ENCODE measurements at places on chromosomes 12 and 14.
A peak's percentile ranks its signal among the peaks of the same experiment; 100 is the strongest.

DNA sequence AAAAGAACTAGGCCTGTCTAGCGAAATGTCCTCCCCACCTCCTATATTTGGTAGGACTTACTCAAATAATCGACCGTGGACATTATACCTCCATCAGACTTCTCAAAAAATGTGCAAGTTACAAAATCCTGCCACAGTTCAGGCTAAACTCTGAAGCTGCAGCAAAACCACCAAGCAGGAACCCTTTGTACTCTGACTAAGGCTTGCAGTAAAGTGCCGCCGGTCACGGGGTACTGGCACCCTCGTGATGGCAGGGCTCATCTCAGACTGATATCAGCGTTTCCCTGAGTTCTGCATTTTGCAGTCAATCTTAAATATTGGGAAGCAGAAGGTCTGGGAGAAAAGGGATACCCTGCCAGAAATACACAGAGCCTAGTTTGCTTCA, 17.1 kb downstream of the SLC11A2 start:
- DNase-seq = peak; percentile 73

DNA sequence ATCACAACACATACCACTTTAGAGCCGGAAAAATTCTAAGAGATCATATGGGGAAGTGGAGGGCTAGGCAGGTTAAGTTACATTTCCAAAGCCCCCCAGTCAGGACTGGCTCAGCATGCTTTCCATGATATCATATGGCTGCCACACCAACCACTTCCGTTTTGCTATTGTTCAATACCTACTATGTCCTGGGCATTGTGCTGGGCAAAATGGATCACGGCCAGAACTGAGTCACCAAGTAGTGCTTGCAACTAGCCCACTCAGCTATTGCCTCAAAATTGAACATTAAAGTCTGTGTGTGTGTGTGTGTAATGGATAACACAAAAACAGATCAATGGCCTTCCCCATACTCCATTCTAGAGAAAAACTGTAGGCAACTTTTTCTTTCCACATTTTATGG, 22.7 kb downstream of the WIF1 start:
- no peak for DNase-seq

DNA sequence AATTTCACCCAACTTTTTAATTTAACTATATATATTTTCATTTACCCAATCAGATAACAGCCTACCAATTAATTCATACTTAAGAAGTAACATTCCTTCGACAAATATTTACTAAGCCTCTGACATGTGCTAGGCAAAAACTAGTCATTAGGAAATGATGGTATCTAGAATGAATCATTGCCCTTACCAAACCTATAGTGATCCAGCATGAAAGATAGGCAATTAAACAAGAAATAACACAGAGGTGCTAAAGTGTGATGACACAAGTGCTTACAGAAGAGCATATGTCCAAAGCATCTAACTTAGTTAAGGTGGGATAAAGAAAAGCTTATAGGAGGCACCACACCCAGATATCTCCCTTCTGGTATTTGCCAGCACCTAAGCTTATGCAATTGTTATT, 166.5 kb upstream of the RASSF8 start:
- no peak for DNase-seq

GRCh38 chr14:88823968-88824313, 510 bp upstream of the TTC8 start:
- DNase-seq = no peak

- no peak for DNase-seq
Measured at GRCh38 chr14:60356386-60356785, 107.4 kb downstream of the PPM1A start.

- DNase-seq = peak; percentile 55
Measured at GRCh38 chr12:53217051-53217930, 10.2 kb upstream of the ITGB7 start.

- no peak for DNase-seq
Measured at GRCh38 chr12:13299457-13299856, 102.9 kb downstream of the EMP1 start.

GRCh38 chr12:85920324-85920947, 46.3 kb downstream of the NTS start:
- DNase-seq = no peak

- DNase-seq = no peak
Measured at GRCh38 chr12:46263140-46264016, 5.5 kb downstream of the SLC38A1 start.

DNA sequence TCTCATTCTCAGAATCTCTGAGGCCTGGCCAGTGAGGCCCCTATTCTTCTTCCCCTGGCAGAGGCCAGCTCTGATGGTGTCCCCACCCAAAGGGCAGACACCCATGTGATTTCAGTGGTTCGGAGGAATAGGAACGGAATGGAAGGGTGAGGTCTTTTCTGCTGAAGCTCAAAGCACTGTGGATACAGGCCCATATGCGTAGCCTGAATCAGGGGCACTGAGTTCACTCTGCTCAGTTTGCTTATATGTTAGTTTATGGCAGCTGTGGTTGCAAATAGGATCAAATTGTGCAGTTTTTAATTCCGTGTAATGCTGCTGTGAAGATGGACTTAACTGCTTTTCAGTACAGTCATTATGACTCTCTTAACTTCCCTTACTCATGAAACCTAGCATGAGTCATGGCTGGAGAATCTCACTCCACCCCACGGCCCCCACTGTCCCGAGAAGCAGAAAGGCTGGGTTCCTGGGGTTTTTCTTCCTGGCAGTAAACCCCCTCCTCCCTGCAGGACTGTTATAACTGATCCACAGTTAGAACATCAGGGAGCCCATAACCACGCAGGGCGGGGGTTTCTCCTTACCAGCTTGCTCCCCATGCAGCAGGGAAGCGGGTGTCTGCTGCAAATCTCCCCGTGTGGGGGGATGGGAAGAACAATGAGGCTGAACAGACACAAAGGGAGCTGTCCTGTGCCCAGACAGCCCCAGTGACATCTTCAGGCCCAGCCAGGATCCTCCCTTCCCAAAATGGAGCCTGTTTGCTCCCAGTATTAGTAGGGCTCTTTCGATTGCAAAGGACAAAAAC, 122.7 kb downstream of the SLC38A6 start:
- no peak for DNase-seq

DNA sequence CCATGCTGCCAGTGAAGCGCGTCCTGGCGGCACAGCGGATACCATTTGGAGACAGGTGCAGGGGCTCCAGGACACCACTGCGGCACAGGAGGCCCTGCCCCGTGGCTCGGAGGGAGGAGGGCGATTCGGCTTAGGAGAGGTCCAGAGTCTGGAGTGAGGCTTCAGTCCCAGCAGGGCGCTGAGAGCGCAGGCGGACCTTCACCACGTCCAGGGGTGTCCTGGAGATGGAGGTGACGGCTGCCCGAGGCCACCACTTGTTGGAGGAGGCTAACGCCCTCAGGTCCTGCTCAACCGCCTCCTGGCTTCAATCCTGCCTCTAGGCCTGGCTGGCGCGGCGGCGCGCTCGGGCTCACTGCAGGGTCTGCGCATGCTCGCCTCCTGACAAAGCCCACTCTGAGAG, 45.7 kb downstream of the EIF2S3B start:
- DNase-seq = no peak

- no peak for DNase-seq
Measured at GRCh38 chr12:5388581-5389535, 43.0 kb upstream of the NTF3 start.

GRCh38 chr12:131460520-131460919, 250.4 kb upstream of the SFSWAP start:
- no peak for DNase-seq

DNA sequence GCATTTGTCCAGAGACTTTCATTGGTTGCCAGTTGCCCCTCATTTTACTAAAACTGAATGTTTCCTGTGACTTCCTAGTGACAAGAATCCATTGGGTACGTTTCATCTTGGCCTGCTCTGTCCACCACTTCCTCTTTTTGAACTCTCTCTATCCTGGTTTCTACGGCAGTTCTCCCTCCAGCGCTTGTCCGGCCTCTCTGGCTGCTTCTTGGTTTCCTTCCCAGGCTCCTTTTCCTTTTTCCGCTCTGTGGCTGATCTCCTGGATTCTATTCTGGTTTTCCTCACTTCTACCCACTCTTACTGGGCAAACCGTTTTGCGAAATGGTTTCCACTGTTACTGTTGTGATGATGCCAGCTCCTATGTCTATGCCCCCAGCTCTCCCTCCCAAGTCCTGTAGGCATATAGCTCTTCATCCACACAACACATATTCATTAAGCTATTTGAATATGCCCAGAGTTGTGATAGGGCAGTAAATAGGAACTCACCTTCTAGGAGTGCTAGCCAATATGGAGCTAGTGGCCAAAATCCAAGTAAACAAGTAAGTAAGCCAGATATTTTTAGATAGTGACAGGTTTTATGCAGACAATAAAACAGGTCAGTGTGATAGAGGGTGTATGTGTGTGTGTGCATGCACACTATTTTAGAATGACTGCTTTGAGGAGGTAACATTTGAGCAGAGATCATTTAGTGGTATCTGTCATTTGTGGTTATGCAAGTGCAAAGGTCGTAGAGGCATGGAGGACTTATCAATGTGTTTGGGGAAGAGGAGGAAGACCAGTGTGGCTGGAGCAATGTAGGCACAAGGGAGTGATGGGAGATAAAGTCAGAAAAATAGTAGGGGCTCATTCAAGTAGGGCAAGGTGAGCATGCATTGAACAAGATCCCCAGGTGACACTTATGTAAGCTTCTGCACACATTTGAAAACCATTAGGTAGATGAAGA, 27.9 kb upstream of the CTDSP2 start:
- no peak for DNase-seq

DNA sequence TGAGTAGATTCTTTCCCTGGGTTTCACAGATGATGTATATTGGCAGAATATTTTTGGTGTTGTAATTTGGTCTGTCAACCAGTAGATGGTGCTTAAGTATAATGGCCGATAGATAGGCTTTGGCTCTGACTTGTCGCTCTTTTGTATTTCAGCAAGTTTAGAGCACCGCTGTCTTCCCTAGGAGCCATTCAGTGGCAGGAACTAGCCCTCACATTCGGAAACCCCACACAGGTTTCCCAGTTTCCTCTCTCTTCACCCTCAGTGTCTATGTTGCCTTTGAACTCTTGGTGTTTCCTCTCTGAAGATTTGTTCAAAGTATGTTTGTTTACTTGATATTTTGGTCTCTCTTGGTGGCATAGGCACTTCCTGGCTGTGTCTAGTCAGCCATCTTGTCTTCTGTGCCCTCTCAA, 102.2 kb downstream of the GPHN start:
- DNase-seq = no peak

GRCh38 chr14:32205984-32206383, 2.9 kb upstream of the RNU6-8 start:
- DNase-seq = no peak

GRCh38 chr14:104633276-104634137, 28.9 kb upstream of the TMEM179 start:
- no peak for DNase-seq

- no peak for DNase-seq
Measured at GRCh38 chr14:37051153-37051552, 121.3 kb downstream of the SLC25A21 start.

- no peak for DNase-seq
Measured at GRCh38 chr14:76022991-76023390, 37.4 kb downstream of the IFT43 start.

GRCh38 chr12:91037276-91037675, 20.5 kb downstream of the KERA start:
- no peak for DNase-seq

DNA sequence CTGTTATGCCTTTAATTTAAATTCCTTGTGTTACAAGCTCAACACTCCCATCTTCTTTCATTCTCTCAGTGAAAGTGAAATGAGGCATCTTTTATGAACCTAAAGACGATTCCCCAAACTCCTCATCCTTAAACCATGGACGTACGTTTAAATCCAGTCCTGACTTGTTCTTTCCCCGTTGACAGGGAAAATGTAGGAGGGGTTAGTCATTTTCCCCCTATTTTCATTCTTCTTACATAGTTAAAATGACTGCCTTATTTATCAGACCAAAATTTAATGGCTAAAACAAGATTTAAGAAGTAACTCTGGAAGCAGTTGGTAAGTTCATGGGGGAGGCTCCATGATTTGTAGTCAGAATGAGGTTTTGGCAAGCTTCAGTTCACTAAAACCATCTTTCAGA, 134.9 kb downstream of the KCNA5 start:
- DNase-seq = no peak

DNA sequence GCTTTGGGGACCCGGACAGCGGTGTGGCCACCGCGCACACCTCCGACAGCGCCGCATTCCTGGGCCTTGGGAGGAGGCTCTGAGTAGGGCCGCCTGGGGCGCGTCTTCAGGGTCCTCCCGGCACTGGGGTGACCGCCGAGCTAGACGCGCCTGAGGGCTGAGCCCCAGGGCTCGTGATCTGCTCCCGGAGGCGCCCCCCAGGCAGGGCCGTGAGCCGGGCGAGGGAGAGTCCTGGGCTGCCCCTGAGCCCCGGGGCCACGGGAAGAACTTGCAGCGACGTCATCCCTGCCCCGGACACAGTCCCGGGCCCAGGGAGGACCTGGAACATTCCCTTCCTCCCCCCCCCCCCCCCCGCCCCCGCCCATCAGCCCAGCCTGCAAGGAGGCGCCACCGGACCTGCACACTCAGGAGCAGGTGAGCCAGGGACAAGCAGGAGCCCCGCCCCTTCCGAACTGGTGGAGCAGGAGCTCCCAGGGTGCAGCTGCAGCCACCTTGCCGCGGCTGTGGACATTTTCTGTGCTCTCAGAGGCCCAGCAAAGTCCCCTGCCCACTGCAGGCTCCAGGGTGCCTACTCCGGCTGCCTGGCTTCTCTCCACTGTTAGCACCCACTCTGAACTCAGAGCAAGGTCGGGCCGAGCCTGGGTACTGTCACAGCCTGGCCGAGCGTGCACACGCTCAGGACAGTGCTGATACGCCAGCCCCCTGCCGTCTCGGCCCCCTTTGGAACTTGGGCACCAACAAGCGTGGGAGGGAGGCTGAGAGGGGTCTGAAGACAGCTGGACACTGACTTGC, 50.7 kb downstream of the A2M start:
- no peak for DNase-seq

GRCh38 chr12:77344651-77345050, 279.3 kb upstream of the E2F7 start:
- DNase-seq = no peak

DNA sequence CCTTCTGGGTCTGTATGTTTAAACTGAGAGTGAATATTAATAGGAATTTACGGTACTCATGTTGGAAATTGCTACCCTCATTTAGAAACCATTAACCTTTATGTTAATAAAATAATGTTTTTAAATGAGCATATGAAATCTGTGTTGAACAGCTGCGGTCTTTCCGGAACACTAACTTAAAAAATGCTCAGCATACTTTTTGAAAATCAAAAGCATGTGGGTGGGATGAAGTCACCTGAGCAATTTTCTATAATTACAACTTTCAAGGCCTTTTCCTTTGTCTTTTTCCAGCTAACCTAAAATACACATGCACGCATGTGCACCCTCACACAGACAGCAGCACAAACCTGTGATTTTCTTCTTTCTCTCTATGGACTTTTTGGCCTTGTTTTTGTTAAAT, 39.8 kb downstream of the BORCS5 start:
- no peak for DNase-seq

GRCh38 chr12:124191966-124192365, 102.9 kb upstream of the RFLNA start:
- DNase-seq = no peak

- DNase-seq = no peak
Measured at GRCh38 chr12:2169489-2169888, 116.7 kb downstream of the CACNA1C start.
